ENCODE measurements at places on chromosomes 5 and 9. TPM values are rescaled to one million over a fixed set of nuclear protein-coding genes. Genes with fewer than 3 reads are reported as not detected.

- no peak for DNase-seq
These were observed 50.5 kb downstream of the RALGPS1 start for GRCh38 chr9:126965077-126965476.

DNA sequence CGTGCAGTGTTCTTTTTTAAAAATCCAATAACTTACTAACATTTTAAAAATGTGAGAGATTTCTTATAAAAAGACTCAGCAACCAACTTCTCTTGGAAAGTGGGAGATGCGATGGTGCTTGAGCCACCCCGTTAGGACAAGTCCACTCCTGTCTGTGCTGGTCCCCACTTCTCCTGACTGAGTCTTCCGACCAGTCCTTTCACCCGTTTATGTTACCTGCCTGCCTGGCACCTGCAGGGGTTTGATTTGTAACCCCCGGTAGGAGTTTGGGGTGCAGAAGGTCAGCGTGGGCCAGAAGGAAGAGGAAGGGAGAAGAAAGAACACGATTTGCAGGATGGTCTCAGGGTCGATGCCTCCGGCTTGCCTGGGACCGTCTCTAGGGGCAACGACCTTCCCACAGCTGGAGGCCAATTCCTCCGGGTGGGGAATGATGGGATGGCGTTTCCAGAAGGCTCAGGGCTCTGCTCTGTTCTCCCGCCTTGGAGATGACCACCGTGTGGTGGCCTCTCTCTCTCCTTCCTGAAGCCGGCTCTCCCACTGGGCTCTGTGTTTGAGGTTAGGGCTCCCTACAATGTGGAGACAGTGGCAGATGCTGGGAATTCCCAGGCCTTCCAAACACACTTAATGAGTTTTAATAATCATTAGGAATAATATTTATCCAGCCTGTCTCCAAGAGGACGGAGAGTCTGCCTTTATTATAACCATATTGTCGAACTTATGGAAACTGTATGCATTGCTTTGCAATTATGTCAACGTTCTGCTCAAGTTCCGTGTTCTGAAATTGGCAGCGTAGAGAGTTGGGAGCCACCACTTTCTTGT is 14.8 kb downstream of the COL27A1 start:
- DNase-seq: no peak

DNA sequence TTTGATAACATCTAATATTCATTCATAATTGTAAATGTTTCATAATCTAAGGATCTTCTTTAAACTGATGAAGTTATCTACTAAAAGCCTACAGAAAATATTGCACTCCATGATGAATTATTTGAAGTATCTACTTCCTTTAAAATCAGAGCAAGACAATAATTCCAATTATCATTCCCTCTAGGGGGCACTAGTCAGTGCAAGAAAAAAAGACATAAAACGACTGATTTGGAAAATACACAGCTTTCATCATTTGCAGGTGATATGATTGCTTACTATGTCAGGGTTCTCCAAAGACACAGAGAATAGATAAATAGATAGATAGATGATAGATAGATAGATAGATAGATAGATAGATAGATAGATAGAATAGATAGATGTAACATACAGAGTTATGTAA is 13.5 kb upstream of the GRM6 start:
- no peak for DNase-seq

- DNase-seq: no peak
These were observed 208.4 kb downstream of the CD180 start for GRCh38 chr5:66987949-66988838.

GRCh38 chr5:53194086-53194485 is 84.5 kb upstream of the MOCS2 start:
- DNase-seq: peak; percentile 18

DNA sequence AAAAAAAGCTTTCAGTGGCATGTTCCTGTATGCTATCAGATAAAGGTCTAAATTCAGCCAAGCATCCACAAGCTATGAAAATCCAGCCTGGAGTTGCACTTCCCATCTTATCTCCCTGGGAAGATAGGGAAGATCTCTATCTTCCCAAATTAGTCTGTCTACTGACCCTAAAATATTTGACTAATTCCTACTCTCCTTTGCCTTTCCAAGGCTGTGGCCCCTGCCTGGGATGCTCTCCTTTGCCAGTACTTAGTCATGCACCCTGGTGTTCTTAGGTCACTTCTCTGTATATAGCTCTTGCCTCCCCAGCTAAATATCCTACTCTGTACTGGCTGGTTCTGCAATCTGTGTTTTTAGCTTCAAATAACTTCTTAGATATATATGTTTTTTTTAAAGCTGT is 44.0 kb upstream of the PLPP1 start:
- peak; percentile 70 for DNase-seq

DNA sequence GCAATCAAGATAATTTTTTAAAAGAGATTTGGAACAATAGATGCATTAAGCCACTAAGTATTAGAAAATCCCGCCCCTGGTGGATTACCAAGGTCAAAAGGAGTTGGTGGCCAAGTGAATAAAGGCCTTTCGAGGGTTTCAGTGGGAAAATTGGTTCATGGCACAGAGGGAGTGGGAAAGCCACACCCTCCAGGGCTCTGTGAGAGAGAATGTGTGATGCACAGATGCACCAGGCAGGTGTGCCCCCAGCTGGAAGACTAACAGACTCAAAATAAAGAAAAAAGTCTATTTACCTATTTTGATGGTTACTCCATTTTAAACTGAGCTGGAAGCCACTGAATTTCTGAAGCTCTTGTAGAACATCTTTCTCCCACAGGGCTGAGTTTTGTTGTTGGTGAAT is 278.0 kb downstream of the DRD1 start:
- no peak for DNase-seq

DNA sequence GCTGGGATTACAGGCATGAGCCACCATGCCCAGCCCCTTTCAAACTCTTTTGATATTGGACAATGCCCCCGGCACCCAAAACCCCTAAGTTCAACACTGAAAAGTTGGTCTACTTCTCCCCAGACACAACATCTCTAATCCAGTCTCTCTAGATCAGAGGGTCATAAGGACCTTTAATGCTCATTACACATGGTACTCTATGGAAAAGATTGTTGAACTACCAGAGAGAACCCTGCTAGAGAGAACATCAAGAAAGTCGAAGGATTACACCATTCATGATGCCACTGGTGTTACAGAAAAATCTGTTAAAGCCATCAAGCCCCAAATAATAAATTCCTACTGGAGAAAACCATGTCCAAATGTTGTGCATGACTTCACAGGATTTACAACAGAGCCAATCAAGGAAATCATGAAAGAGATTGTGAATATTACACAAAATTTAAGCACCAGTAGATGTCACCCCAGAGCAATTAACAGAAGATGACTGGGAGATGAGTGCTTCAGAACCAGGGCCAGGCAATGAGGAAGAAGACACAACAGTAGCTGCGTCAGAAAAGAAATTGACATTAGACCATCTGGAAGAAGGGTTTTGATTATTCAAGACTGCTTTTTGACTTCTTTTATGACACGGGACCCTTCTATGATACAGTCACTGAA is 28.3 kb upstream of the NIPAL4 start:
- DNase-seq: peak; percentile 48

GRCh38 chr5:15993919-15994318 is 185.7 kb downstream of the MARCHF11 start:
- DNase-seq: no peak

- DNase-seq: no peak
These were observed 1060.7 kb downstream of the EFNA5 start for GRCh38 chr5:106610041-106610440.

- no peak for DNase-seq
These were observed 59.4 kb upstream of the TNFSF8 start for GRCh38 chr9:114989600-114990410.

DNA sequence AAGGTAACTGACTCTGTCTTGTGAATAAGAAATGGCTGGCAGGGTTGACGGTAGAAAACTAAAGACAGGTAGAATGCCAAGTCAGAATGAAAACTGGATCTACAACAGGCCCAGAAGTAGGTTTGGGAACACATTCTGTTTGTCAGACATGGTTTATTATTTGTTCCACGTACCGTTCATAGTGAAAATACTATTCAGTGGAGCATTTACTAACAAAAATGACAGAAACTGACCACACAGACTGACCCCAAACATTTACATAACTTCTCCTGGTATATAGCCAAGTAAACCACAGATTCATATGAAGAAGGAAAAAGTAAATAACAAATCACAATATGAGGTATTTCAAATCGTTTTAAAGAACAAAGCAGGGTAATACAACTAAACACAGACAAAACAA is 73.7 kb downstream of the SLC38A9 start:
- DNase-seq: peak; percentile 38

DNA sequence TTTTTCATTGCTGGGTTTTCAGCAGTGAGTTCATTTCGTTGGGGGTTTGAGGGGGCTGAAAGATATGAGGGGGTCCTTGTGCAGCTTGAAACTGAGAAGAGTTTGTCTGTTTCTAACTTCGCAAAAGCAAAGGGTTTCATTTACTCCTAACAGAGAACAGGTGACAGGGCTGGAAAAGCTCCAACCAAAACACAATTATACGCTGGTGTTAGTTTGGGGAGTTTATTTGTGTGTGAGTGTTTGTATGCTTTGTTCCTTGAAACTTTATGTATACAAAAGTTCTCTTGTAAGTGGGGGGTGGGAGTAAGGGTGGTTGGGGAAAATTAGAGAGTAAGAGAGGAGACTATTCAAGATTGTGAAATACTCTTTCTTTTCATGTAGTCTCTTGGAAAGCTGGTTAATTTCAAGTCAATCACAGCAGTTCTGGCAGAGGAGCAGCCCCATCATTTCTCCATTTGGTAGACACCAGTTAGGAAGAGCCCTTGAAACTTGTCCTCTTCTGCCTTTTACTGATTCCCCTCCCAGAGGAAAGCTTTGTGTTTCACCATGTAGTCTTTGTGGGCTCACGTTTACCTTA is 881 bp downstream of the TNFAIP8 start:
- DNase-seq: no peak

The ARID3C gene
- total RNA-seq: 0.16 TPM

The ANKDD1B gene
- total RNA-seq: 0.41 TPM

The MATR3 gene
- total RNA-seq: 126 TPM

The SLC45A2 gene
- 0.82 TPM for total RNA-seq

The PCDHB11 gene
- 2.1 TPM for total RNA-seq

Measured in astrocyte (in vitro differentiated cells and primary cell).